Stimulated activated CD4-positive, alpha-beta T cell treated with anti-CD3 and anti-CD28 coated beads, Interleukin-4, amount 100 ng/mL, for 4 hours (primary cell): ENCODE measurements at places on chromosomes 1 and 21.

- DNase-seq: no peak
Measured at GRCh38 chr21:36640174-36640720, 58.7 kb upstream of the SIM2 start.

GRCh38 chr1:216832192-216832591 is 109.0 kb upstream of the ESRRG start:
- DNase-seq: no peak

DNA sequence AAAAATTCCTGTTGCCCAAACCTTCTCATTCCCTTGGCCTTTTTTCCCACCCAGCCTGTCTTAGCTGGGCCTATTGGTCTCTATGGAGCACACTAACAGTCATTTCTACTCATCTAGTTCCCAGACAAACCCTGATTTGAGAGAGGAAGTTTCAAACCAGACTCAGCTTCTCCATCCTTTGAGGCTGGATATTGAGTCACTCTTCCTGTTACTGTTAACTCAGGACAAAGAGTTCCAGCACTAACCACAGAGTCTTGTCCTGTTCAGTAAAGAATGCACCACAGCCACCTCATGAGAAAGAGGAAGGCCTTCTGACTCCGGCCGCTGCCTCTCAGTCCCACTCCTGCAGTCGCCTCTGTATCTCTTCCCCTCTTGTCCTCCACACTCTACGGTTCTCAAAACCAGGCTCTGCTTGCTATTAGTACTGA is 137.8 kb downstream of the PTPRC start:
- no peak for DNase-seq

- DNase-seq: no peak
Measured at GRCh38 chr1:33685256-33685655, 178.6 kb upstream of the HMGB4 start.

- DNase-seq: no peak
Measured at GRCh38 chr21:43779660-43780059, 3.6 kb upstream of the CSTB start.

DNA sequence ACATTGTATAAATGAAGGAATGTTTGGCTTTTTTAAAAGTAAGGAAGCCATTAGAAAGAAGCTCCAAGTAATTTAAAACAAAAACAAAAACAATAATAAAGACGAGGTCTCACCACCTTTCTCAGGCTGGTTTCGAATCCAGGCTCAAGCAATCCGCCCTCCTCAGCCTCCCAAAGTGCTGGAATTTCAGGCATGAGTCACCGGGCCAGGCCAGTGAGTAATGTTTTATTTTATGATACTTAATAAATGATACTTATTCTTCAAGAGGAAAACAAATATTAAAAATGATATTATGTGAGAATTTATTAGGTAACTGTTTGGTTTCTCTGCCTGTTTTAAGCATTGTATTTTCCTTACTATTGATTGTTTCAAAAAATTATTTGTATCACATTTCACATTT is 201.4 kb upstream of the BRINP3 start:
- DNase-seq: no peak
